ENCODE measurements at places on chromosomes 1 and 21. TPM values are rescaled to one million over a fixed set of nuclear protein-coding genes. Genes with fewer than 3 reads are reported as not detected.

- H3K27ac ChIP-seq = no peak overlapping the region
- H3K4me1 ChIP-seq = no peaks in the 10 kb centered on the region
- no peak overlapping the region for H3K4me3 ChIP-seq
- no peaks in the 10 kb centered on the region for H3K27me3 ChIP-seq
- no peak for DNase-seq
Observed at GRCh38 chr1:160040476-160040875, 8.7 kb upstream of the PIGM start.

- H3K36me3 ChIP-seq = no peaks in the 10 kb centered on the region
- no peak overlapping the region for H3K27ac ChIP-seq
- no peaks in the 10 kb centered on the region for H3K4me1 ChIP-seq
- H3K4me3 ChIP-seq = no peak overlapping the region
- DNase-seq = no peak
Observed at GRCh38 chr1:110768605-110769004, 93.9 kb upstream of the KCNA3 start.

DNA sequence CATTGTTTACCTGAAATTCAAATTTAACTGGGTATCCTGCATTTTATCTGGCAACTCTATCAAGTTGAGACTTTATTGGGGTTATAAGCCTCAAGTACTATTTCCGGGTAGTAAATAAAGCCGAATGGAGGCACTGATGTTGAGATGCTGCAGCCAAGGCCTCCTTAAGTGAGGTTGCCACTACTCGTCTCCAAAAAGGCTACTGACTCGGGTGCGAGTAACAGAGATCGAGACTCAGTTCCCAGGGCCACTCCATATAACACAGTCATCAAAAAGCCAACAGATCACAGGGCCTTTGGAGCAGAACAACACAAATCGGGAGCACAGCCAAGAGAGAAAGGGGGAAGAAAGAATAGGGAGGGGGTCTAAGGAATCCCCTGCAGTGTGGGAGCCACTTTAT is 524 bp downstream of the COPA start:
- no peaks in the 10 kb centered on the region for H3K27me3 ChIP-seq
- H3K4me3 ChIP-seq = peak overlapping the region; percentile 84
- peaks cover 17% of the 10 kb centered on the region for H3K36me3 ChIP-seq
- H3K27ac ChIP-seq = peak overlapping the region; percentile 88
- peak; percentile 4 for DNase-seq

DNA sequence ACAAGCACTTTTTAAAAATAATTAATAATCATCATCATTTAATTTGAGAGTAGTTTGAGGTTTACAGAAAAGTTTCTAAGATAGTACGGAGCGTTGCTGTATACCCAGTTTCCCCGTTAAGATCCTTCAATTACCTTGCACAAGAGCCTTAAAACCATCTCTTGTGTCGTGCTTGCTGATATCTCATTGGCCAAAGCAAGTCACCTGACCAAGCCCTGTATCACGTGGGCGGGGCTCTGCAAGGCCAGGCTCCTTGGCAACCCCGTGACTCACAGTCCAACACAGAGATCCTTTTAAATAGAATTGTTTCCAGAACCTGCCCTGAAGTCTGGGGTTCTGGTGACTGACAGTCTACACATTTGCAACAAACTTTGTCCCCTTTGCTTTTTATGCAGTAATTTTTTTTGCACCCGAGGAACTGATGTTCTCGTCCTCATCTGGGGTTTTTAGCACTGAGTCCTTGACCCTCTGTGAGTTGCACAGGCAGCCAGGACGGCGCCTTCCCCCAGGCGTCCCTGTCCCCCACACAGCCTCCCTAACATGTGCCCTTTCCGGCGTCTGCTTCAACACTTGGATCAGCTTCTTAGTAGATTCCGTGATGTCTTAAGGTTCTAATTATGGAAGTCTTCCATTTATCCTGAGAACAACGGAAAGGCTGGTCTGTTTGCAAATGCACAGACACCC is 183.3 kb upstream of the TMEM51 start:
- no peak overlapping the region for H3K4me3 ChIP-seq
- peaks cover 3% of the 10 kb centered on the region for H3K4me1 ChIP-seq
- H3K27ac ChIP-seq = no peak overlapping the region

- H3K4me3 ChIP-seq = no peak overlapping the region
- H3K36me3 ChIP-seq = no peaks in the 10 kb centered on the region
- no peak overlapping the region for H3K27ac ChIP-seq
- no peaks in the 10 kb centered on the region for H3K27me3 ChIP-seq
Observed at GRCh38 chr1:73611681-73612080, 586.3 kb downstream of the LRRIQ3 start.

DNA sequence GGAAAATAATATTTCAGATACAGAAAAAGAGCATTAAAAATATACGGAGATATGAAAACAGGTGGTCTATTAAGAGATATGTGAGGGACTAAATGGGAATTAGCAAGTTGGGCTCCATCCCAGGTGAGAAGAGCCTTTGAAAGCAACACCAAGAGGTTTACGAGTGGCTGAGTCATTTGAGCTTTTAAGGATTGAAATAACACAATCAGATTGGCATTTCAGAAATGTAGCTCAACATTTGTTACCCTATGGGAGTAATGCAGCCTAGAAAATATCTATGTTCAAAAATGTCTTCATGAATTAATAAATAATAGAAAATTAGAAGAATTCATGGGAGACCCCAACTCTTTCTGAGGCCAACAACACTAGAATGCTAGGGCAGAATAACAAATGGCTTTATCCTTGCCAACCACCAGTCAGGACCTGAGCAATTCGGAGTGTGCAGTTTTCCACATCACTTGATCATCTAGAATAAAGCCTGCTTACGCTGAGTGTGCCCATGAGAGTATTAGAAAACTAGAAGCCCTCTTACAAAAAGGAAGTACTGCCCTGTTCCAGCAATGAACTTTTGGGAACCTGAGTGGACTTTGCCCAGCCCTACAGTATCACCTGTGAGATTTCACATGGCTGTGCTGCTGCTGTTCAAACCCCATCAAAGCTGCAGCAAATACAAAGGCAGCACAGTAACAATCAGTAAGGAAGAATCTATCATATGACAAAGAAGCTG is 538.0 kb upstream of the CAMK1G start:
- H3K27me3 ChIP-seq = no peaks in the 10 kb centered on the region
- H3K27ac ChIP-seq = peak overlapping the region; percentile 72
- peak; percentile 41 for DNase-seq
- H3K4me3 ChIP-seq = no peak overlapping the region
- H3K4me1 ChIP-seq = peaks cover 15% of the 10 kb centered on the region
- H3K36me3 ChIP-seq = no peaks in the 10 kb centered on the region

Gene FABP3
- 2.3 TPM for total RNA-seq

Gene TNFRSF1B
- total RNA-seq = 20.4 TPM

Gene TEX38
- total RNA-seq = not detected

Gene MROH7
- 16.7 TPM for total RNA-seq

Gene MX2
- 6.6 TPM for total RNA-seq
